B cell (primary cell): ENCODE measurements at places on chromosomes 6 and 20. TPM values are rescaled to one million over a fixed set of nuclear protein-coding genes. Genes with fewer than 3 reads are reported as not detected.
A peak's percentile ranks its signal among the peaks of the same experiment; 100 is the strongest.

- no peak for DNase-seq
Measured at GRCh38 chr20:21577551-21577950, 63.7 kb upstream of the NKX2-2 start.

- DNase-seq: no peak
Measured at GRCh38 chr20:461254-462198, 807 bp downstream of the TBC1D20 start.

Gene DLL1
- 4.5 and 6.8 TPM in 2 replicates for total RNA-seq

DNA sequence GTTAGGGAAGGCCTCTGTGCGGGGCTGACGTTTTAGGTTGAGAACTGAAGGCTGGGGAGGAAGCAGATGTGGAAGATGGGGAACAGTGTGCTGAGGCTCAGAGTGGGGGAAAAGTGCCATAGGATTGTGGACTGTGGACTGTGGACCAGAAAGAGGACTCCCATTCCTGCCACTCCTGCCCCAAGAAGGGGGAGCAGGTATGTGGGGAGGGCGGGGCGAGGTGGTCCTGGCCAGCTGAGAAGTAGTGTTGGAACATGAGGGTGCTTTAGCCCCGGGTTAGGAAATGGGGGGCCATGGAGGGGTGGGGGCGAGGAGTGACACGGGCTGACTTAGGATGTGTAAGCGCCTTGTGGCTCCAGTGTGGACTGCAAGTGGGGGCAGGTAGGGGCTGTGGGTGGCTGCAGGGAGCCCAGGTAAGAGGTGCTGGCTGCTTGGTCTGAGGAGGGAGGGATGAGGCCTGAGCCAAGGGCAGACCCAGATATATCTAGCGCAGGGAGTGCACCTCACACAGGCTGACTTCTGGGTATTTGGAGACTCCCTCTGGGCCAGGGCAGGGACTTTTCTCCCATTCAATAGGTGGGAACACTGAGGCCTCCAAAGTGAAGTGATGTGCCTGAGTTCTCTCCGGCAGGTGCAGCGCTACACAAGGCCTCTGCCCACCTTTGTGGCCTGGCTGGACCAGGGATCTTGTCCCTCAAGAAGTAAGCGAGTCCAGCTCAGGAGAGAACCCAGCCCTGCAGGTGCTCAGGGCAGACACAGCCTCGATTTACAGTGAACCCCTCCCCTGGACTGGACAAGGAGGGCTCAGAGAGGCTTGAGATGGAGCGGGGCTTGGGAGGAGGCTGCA is 76.6 kb upstream of the TOX2 start:
- DNase-seq: no peak

Gene UNC5CL
- total RNA-seq: 4.6 and 4.7 TPM in 2 replicates

Gene OR2J3
- total RNA-seq: not detected in 2 replicates

GRCh38 chr6:83459663-83460062 is 28.8 kb upstream of the ME1 start:
- no peak for DNase-seq

Gene PLEKHG1
- total RNA-seq: 450 and 508 TPM in 2 replicates

Gene RIOK1
- 25.9 and 32.1 TPM in 2 replicates for total RNA-seq

GRCh38 chr6:81233990-81234389 is 518.5 kb downstream of the TENT5A start:
- DNase-seq: no peak

DNA sequence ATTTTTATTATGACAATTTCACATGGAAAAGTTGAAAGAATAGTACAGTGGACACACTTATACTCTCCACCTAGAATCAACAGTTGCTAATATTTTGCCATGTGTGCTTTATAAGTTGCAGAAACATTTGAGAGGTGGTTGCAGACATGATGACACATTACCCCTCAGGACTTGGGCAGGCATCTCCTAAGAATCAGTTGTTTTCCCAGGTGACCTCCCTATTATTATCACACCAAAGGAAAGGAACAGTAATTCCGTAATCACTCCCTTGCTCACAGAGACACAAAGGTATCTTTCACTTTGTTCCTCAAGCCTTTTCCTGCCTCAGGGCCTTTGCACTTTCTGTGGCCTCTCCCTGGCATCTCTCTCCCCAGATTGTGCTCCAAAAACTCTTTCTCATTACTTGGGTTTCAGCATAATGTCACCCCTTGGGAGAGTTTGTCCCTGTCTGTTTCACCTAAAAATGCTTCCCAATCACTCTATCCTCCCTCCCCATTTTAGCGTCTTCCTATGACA is 5.9 kb upstream of the SULF2 start:
- DNase-seq: no peak

- DNase-seq: no peak
Measured at GRCh38 chr6:160088069-160088783, 33.4 kb upstream of the SLC22A1 start.

Gene OOEP
- total RNA-seq: 0.97 TPM in 1 of 2 replicates, not detected in the other

DNA sequence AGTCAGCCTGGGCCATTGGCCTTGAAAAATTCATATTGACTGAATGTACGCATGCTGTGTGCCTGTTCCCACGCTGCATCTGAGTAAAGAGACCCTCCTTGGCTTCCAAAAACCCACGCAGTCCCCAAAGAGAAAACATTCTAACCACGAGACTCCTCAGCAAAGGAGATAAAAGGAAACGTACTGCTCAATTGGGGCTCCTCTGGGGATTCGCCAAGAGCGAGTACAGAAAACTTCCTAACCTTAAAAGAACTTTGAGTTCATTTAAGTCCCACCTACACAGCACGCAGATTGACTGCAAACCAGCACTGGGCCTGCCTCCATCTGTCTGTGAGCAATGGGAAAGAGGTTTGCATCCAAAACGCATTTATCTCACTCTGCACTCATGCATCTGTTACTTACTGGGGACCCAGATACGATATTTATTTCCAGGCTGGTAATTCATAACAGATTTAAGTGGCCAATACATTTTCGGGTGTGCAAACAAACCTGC is 505.9 kb upstream of the CHD6 start:
- no peak for DNase-seq

DNA sequence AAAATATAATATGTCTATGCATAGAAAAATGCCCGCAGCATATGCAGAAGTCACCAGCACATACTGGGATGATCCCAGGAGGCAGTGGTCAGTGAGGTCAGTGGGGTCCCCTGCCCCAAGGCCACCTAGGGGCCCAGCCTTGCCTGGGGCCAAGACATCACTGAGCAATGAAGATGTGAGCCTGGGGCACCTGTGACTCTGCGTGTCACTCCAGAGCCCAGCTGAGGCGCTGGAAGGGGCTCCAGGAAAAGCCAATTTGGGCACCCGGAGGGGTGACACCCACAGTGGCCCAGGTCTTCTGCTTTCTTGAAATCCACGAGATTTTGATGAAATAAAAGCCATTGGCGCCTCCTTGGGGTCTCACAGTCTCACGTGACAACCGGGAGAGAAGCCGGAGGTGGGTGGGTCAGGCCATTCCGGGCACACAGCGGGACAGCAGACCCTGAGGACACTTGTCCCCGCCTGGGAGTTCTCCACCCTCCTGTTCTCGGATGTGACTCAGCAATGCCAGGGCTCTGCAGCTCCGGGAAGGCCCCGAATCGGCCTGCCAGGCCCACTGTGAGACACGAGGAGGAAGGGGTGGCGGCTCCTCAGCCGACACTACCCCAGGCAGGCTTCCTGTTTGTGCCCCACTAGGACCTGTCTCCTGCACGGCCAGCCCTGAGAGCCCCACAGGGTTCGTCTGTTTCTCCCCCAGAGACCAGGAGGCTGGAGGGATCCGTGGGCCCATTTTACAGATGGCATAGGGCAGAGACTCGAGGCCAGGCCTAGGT is 24.4 kb upstream of the SLCO4A1 start:
- DNase-seq: peak; percentile 67

DNA sequence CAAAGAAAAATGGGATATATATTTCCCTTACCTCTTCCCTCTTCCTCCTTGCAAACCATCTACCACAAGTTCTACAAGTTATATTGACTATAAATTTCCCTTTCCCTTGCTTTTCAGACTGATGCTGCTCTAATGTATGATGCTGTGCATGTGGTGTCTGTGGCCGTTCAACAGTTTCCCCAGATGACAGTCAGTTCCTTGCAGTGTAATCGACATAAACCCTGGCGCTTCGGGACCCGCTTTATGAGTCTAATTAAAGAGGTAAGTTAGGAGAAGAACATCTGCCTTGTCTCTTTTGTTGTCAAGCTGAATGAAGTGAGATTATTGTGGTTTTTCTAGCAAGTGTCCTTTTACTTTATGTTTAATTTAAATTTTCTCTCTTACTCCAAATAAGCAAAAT is 406.0 kb downstream of the GRIK2 start:
- no peak for DNase-seq

GRCh38 chr6:34709386-34709785 is 12.8 kb upstream of the ILRUN start:
- no peak for DNase-seq

GRCh38 chr6:29797135-29797534 is 30.5 kb upstream of the HLA-G start:
- DNase-seq: no peak

Gene ELOVL4
- total RNA-seq: 0.10 TPM in 1 of 2 replicates, not detected in the other

Gene KCNK16
- total RNA-seq: not detected in 2 replicates

- DNase-seq: peak; percentile 45
Measured at GRCh38 chr20:32445539-32446273, 87.6 kb downstream of the ASXL1 start.

GRCh38 chr6:81996414-81996813 is 243.9 kb upstream of the TENT5A start:
- DNase-seq: no peak

Gene CCN5
- not detected in 2 replicates for total RNA-seq

GRCh38 chr6:91970700-91971099 is 1383.8 kb upstream of the MAP3K7 start:
- no peak for DNase-seq

Gene DOK5
- not detected in 2 replicates for total RNA-seq

GRCh38 chr20:14951707-14952418 is 614.5 kb upstream of the FLRT3 start:
- no peak for DNase-seq

DNA sequence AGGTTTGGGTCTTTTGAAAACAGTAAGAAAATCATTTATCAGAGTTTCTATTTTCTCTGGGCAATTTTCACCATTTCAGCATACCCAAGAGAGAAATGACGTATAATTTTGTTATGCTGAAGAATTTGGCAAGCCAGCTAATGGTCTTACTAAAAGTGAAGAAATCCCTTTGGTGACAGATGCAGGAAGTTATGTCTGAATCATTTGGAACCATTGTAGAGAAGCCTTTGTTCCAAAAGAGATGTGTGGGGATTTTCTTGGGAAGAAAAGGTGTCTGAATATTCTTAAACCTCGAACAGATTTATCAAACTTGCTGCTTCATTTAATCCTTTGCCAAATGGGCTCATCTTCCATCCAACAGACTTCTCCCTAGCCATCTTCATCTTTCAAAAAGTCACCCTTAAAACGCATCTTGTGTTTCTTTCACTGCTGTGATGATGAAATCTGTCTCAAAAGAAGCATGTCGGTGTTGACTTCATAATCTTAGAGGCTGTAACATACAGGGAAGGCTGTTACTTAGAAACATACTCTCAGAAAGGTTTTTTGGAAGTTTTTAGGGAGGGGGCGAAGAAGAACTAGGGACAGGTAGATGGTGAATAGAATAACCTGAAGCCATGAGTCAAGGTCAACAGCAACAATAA is 39.5 kb downstream of the CITED2 start:
- no peak for DNase-seq

GRCh38 chr6:1608222-1609040 is 1.3 kb upstream of the FOXC1 start:
- peak; percentile 59 for DNase-seq

DNA sequence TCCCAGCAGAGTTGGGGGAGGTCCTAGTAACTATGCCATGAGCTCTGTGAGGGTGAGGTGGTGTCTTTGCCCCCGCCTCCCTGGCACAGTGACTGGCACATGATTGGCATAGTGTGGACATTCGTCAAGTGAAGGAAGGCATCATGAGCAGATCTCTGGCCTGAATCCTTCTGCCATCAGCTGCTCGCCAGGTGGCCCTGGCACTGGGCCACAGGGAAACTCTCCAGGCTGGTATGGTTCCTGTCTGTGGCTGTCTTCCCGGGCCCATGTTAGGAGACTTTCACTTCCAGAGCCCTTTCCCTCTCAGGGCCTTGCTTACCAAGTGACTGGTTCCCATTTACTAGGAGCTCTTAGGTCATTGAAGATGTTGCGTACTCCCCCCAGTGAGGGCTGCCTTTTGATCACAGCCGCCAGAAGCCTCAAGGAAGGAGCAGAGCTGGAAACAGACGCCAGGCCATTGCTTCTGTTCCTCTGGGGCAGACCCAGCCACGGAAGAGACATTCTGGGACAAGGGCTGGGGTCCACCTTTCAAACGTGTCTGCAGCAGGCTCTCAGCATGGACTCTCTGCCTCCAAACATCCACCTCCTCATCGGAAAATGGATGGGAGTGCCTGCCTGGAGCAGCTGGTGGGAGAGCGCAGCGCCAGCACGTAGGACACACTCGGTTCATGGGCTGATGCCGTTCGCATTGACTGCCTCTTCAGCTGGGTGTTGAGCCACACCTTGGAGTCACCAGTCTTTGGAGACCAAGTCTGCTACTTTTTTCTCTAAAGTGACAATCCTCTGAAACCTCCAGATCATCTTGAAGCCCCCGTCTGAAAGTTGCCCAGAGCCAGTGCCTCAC is 67.2 kb downstream of the PTPN1 start:
- no peak for DNase-seq

GRCh38 chr6:36340618-36341454 is 4.1 kb upstream of the BNIP5 start:
- peak; percentile 77 for DNase-seq

Gene DHX16
- total RNA-seq: 51.1 and 58.3 TPM in 2 replicates

- DNase-seq: no peak
Measured at GRCh38 chr6:168664956-168665355, 224.0 kb downstream of the SMOC2 start.

Gene NDUFAF5
- 28.8 and 32.3 TPM in 2 replicates for total RNA-seq
